Putamen (tissue), 1 donor: ENCODE measurements at places on chromosomes 11 and 22.

DNA sequence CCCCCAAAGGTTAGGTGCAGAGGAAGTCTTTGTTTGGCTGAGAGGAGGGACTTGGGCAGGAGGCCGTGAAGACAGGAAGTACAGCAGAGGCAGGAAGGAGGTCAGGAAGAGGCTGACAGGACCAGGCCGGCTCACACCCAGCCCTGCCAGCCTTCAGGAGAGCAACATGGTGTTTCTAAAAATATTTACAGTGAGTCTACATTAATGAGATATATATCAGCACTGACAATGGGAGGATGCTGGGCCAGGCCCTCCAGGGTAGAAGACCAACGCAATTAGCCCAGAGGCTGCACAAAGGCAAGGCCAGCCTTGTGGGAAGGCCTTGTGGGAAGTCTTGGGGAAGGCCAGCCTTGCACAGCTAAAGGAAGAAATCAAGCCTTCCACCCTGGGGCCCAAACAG lies 7.9 kb upstream of the APLNR start:
- DNase-seq, result no peak

DNA sequence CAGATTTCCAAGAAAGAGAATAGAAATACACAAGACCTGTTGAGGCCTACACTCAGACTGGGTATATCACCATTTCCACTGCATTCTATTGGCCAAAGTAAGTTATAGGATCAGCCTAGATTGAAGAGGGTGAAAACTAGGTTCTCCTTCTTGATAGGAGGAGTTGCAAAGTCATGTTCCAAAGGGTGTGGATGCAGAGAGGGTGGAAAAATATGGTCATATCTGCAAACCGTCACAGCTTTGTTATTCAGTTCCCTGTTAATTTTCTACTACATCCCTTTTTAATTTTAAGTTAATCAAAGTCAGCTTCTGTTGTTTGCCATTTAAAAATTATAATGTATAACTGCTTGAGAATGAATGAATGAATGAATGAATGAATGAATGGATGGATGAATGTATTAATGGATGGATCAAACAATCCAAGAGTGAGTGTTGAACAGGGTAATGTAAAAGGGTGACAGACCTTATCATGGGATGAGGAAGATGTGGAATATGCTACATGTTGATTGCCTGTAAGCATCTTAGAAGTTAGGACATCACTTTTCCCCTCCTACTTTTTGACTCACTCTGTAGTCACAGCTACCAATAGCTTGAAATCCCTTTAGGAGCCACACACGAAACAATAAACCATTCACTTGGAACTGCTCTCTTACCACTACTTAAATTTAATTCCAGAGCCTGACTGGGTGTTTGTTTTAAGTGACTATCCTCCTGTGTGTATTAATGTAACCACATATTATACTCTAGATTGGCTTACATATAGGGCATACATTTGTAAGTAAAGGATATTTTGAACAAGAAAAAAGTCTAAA lies 121.5 kb downstream of the CCDC34 start:
- DNase-seq, result no peak

DNA sequence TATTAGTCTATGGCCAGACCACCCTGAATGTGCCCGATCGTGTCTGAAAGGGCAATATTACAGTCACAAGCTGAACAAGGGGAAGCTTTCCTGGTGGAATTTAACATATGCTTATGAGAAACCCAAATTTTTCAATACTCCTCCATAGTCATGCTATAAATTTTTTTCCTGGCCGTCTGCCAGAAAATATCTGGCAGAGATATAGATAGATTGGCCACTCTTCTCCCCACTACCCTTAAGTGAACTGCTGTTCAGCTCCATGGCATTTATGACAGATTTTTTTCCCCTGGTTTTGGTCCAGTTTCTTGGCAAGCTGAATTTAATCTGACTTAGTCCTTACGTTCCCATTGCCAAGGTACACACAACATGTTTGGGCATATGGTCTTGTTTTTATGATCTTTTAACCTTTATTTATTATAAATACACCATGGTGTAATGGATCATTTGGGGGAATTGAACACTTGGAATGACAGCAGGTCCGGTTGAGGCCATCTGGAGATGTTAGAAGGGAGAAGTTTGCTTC lies 328.5 kb downstream of the CNTN5 start:
- DNase-seq, result no peak

- DNase-seq, result no peak
These were observed 63.8 kb downstream of the IGLL1 start for GRCh38 chr22:23516304-23516703.

- DNase-seq, result no peak
These were observed 358.4 kb downstream of the OPCML start for GRCh38 chr11:133173810-133174412.

GRCh38 chr11:78949976-78950690 lies 375.5 kb upstream of the NARS2 start:
- no peak for DNase-seq

GRCh38 chr11:111801135-111801534 lies 34.9 kb upstream of the PPP2R1B start:
- no peak for DNase-seq

DNA sequence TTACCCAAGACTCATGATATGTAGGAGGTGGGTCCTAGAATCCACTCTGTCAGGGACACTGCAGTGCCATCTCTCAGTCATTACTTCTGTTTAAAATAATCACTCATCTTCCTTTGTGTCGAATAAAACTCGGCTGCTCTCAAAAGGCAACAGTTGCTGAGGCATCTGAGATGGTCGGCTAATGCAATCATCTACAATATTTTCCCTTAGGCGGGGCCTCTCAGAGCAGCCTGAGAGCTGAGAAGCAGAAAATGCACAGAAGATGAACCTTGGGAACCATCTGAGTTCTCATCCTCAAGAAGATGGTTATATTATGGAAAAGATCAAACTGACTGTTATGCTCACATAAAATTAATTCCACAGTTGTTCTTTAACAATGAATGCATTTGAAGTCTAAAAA lies 1518.2 kb upstream of the TENM4 start:
- no peak for DNase-seq

DNA sequence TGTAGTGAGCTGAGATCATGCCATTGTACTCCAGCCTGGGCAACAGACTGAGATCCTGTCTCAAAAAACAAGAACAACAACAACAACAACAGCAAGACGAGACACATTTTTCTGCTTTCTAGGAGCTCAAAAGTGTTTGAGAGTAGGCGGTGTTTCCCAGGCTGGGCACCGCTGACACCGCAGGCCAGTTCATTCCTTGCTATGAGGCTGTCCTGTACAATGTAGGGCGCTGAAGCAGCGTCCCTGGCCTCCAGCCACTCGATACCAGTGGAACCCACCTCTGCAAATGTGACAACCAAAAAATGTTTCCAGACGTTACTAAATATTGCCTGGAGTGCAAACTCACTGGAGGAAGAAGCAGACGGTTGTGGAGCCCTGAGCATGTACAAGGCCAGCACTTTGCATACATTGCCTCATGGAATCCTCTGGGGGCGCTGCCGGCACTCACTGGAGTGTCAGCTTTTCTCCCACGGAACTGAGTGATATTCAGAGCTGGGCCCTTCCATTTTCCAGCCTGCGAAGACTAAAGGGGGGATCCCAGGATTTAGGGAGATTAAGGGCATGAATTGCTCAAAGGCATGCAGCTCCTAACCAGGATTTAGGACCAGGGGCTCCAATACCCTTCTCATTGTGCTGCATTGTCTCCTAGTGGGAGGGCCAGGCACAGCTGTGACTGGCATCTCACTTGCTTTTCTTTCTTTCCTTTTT lies 5.8 kb upstream of the MIEF1 start:
- peak; percentile 89 for DNase-seq

DNA sequence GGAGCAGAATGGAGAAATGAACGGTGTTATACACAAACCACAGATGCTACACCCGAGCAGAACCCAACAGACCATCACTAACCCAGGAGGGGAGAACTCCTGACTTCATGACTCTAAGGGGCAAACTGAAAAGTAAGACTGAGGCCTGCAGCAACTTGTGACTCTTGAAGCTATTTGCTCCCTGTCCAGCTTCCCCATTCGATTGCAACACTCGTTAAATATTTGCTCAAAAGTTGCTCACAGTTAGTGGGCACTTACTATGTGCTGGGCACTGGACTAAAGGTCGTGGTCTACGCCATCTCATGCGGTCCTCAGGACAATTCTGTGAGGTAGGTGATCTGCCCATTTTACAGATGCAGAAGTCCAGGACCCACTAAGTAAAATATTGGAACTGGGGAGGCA lies 9.5 kb upstream of the ADA2 start:
- no peak for DNase-seq

DNA sequence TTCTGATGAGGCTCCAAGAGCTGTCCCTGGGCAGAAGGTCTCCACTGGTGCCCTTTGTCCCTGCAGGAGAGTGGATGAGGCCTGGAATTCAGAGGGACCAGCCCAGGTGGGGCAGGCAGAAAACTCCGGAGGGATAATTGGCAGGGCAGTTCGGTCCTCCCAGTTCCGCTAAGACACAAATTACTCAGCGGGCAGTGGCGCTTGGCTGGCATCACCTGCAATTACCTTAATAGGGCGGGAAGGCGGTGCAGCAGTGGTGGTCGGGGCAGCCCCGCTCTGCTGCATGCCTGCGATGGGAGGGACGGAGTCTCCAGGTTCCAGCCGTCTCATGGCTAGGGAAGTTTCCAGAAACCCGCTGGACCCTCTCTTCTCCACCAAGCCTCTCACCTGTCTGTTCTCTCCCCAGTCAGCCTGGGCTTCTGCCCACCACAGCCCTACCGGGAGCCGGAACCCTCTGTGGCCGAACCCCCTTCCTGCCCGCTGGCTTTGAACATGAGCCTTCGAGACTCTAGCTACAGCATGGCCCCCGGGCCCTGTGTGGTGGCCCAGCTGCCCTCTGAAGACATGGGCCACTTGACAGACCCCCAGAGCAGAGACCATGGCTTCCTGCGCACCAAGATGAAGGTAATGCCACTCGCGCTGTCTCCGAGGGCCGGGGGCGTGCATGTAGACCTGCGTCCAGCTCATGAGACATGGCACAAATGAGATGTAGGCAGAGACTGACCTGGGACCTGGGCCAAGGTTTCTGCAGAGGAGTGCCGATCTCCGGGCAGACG lies 7.0 kb downstream of the OVOL1 start:
- no peak for DNase-seq

- DNase-seq, result no peak
These were observed 388.4 kb downstream of the SOX6 start for GRCh38 chr11:15967966-15968365.

- no peak for DNase-seq
These were observed 23.6 kb upstream of the DKK3 start for GRCh38 chr11:12031856-12032544.

- DNase-seq, result no peak
These were observed 192.3 kb upstream of the C11orf87 start for GRCh38 chr11:109229682-109230081.

DNA sequence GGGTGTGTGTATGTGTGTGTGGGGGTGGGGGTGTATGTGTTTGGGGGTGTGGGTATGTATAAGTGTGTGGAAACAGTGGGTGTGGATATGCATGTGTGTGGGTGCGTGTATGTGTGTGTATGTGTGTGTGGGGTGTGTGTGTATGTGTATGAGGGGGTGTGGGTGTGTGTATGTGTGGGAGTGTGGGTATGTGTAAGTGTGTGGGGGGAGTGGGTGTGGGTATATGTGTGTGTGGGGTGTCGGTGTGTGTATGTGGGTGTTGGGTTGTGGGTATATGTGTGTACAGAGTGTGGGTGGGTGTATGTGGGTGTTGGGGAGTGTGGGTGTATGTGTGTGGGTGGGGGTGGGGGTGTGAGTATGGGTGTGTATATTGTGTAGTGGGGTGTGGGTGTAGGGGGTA lies 206.0 kb downstream of the OPCML start:
- no peak for DNase-seq

- no peak for DNase-seq
These were observed 79.4 kb upstream of the ISX start for GRCh38 chr22:34986523-34986922.

- no peak for DNase-seq
These were observed 123.9 kb downstream of the MRTFA start for GRCh38 chr22:40512426-40513136.

GRCh38 chr11:8610532-8611116 lies 16.6 kb upstream of the STK33 start:
- DNase-seq, result peak; percentile 71

- DNase-seq, result no peak
These were observed at the start of gene GRAMD1B for GRCh38 chr11:123429913-123430720. Gene GRAMD1B (plus strand): TSS chr11:123430269. CDS start chr11:123430793, 524 bp downstream.

- no peak for DNase-seq
These were observed 1.4 kb downstream of the OTOG start for GRCh38 chr11:17548444-17548843.

DNA sequence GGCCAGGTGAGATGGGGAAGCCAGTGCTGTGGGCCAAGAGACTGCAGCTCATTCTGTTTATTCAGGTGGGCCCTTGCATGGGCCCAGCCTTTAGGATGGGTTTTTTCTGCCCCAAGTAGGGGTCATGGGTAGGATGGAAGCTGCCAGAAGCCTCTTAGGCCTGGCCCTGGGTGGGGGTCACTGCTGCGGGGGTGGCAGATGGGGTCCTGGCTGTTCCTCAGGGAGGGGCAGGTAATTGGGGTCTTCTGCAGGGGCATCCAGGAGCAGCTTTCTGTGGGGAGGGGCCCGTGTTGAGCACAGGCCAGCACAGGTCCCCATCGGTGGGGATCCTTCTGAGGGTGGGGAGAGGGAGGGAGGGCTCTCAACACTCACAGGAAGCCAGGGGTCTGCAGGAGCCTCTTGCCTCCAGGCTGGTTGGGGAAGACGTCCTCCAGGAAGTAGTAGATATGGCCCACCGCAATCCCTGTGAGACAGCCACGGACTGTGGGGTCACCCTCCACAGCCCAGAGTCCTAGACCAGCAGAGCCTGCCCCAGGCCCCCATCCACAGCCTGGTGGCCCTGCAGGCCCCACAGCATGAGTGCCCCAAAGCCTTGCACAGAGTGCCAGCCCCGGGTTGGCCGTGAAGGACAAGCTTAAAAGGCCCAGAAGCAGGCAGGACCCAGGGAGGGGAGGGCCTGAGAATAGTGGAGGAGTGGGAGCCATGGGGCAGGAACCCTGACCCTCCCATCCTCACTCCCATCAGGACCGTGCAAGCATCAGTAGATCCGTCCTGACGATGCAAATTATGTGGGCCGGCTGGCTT lies 1.9 kb downstream of the DERL3 start:
- DNase-seq, result no peak

GRCh38 chr11:91922846-91923245 lies 301.8 kb upstream of the FAT3 start:
- no peak for DNase-seq

DNA sequence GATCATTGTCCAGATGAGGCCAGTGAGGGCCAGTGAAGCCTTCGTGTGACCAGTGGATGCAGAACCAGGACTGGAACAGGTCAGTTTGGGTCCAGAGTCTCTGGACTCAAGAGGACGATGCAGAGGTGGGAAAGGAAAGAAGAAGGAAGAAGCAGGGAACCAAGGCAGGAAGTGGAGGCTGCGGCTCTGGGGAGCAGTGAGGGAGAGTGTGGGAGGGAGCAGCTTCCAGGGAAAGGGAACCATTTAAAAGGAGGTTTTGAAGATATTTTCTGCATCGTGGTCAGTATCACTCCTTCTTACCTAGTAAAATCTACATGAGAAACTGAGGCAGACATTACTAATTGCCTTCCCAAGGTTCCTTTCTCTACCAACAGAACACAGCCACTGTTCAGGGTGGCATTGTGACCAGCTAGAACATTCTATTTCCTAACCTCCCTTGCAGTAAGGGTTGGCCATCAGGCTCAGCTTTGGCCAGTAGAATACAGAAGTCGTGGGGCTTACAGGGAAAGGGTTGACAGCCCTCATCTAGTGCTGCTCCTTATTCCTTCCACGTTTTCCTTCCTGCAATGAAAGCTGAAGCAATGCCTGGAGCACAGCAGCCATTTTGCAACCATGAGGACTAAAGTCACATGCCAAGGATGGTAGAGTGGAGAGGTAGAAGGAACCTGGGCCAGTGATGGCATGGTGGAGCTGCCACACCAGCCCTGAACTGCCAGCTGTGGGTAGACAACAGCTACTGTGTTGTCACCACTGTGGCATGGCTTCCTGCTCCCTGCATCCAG lies 29.1 kb upstream of the LINC01488 start:
- no peak for DNase-seq
